ENCODE measurements at places on chromosomes 7 and 10. TPM values are rescaled to one million over a fixed set of nuclear protein-coding genes. Genes with fewer than 3 reads are reported as not detected.

Gene LIPJ
- total RNA-seq: 0.18 TPM

Gene SPDYE8
- not detected for total RNA-seq

Gene SH2D4B
- 0.36 TPM for total RNA-seq

DNA sequence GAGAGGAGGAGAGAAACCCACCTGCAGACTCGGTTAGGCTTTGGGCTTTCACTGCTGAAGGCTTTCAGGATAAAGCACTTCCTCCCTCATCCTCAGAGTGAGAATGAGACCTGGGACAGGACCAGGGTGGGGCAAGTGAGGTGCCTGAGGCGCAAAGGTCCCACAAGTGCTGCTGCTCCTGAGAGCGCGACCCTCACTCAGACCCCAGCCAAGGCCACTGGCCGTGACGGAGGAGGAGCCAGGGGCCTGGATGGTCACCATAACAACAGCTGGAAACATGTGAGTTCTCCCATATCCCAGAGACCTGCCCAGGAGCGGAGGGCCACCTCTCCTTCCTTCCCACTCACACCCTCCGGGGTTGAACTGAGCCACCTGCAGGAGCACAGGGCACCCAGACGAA, 46.9 kb upstream of the MKRN1 start:
- H3K4me1 ChIP-seq: peaks cover 31% of the 10 kb centered on the region
- DNase-seq: no peak
- no peaks in the 10 kb centered on the region for H3K36me3 ChIP-seq

DNA sequence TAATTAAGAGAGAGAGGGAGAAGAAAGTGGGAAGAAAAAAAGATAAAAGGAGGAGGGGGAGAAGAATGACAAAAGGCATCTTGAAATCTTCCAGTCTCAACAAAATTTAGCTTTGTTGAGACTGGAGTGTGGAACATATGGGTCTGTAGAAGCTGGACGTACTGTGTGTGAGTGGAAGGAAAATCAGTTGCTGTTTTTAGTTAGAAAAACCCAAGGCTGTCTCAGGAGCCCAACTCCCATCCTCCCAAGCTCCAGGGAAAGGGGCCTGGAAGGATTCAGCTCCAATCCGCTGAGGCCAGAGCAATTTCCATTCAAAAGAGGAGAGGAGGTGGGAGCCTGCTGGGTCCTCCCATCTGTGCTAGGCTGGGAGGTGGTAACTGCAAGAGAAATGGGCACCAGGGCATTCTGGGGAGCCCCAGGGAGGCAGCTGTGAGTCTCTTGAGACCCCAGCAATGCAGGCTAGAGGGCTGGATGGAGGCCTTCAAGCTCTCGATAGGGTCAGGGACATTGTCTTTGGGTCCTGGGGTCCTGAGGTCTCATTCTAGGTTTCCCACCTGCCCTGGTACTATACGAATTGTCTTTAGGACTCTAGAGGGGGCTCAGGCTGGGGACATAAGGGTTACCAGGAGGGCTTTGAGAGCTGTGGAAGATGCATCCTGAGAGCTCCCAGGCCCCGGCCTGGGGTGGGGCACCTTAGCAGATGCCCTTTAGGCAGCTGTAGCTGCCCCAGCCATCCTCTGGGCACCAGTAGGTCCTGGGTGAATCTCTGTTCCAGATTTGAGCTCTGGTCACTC, 21.4 kb downstream of the ADCYAP1R1 start:
- no peaks in the 10 kb centered on the region for H3K4me1 ChIP-seq
- H3K36me3 ChIP-seq: no peaks in the 10 kb centered on the region
- H3K4me3 ChIP-seq: no peak overlapping the region
- DNase-seq: no peak

Gene RPA3
- total RNA-seq: 29.7 TPM

Gene GPR26
- not detected for total RNA-seq

- H3K4me3 ChIP-seq: no peak overlapping the region
- H3K36me3 ChIP-seq: peaks cover 70% of the 10 kb centered on the region
- H3K27me3 ChIP-seq: no peaks in the 10 kb centered on the region
- no peak for DNase-seq
Measured at GRCh38 chr7:36658335-36659171, 65.7 kb downstream of the AOAH start.
